MM.1S (cell line): ENCODE measurements at places on chromosomes 7 and 10.

- DNase-seq = peak; percentile 69
Observed at GRCh38 chr7:124152859-124153692, 120.2 kb upstream of the TMEM229A start.

DNA sequence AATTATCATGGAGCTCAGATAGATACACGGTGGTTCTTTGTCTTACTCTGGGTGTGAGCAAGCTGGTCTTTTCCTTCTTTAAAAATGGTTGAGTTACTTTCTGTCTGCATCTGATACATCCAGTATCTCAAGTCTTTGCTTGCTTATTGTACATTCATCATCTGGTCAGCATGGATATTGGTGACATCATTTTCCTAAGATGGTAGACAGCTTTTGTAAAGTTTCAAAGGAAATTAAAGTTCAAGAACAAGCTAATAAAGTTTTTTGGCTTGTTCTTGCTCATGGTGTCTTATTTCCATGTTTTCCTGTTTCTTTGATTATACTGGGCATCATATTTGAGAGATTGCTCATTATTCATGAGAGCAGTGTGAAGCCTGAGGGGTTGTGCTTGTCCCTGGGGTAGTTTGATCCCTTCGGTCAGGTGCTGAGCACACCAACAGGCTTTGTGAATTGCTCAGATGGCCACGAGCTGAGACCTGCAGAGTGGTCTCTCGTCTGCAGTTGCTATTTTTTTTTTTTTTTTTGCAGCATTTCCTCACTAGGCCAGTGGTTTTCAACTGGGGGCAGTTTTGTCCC is 38.5 kb downstream of the MGMT start:
- no peak for DNase-seq

GRCh38 chr10:8323428-8324054 is 269.1 kb downstream of the GATA3 start:
- DNase-seq = no peak

- DNase-seq = no peak
Observed at GRCh38 chr7:2471396-2471795, 4.8 kb downstream of the GRIFIN start.

GRCh38 chr10:69334302-69335062 is 56.2 kb downstream of the HK1 start:
- no peak for DNase-seq

DNA sequence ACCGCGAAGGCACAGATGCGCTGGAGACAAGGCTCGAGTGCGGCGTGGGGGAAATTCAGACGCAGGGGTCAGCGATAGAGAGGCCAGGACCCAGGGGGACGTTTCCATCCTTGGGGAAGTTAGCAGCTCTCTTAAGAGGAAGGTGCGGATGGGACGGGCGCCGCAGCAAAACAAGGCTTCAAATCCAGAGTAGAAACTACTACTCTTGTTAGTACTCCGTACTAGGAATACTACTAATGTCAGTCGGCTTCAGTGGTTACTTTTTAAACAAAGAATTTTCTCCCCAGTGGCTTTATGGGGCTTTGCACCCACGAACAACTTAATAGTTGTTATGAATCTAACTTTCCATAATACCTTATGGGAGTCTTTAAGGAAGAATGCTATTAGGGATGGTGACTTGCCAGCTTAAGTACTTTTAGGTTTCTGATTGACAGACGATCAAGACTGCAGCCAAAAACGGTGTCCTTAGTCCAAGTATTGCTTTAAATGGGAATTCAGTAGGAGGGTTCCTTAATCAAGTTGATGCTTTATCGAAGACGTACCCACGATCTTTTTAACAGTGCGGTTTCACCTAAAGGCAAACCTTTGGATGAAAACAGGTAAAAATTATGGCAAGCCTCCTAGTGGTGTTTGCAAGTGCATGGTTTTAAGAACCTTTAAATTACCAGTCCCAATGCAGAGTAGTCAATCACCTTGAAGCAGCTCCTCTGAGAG is 812 bp upstream of the IDE start:
- peak; percentile 46 for DNase-seq

- DNase-seq = no peak
Observed at GRCh38 chr7:97798046-97799019, 66.4 kb downstream of the TAC1 start.

- no peak for DNase-seq
Observed at GRCh38 chr10:97000487-97001182, 168.5 kb downstream of the LCOR start.

DNA sequence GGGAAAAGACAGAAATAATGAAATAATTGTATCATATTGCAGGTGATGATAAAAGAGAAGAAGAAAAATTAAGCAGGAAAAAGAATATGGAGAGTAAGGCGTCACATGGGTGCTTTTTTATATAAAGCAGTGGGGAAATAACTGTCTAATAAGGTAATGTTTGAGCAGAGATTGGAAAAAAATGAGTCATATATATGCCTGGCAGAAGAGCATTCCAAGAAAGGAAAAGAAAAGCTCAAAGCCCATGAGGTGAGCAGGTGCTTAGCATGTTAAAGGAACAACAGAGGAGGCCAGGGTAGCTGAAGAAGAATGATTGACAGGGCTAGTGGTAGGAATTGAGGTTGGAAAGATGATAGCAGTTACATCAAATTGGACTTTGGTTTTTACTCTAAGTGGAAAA is 739.5 kb downstream of the SORCS1 start:
- DNase-seq = no peak

GRCh38 chr7:39666562-39666961 is 43.2 kb downstream of the RALA start:
- no peak for DNase-seq

DNA sequence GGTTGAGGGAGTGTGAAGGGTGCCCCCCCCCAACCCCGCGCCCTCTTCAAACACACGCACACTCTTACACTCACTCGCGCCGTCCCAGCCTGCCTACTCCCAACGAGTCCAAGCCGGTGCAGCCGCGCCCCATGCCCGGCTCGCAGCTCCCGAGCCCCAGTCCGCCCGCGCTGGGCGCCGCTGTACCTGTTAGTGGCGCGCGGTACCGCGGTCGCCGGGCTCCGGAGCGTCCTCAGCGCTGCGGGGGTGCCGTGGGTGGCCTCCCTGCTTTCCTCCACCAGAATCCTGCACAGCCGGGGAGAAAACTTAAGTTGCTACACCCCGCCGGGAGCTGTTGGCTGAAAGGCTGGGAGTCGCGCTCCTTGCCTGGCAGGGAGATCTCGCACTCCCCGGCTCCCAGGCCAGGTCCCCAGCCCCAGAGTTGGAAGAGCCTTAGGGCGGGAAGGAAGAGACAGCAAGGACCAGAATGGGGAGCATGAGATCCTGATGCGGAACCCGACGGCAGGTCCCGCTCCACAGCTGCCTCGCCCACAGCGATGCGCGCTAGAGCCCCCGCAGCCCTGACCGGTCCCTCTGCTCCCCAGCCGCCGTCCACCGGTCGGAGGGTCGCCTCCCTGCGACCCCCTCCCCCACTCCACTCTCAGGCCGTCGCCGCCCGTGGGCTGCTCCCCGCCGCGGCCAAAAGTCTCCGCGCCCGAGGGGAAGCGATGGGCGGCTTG is 863 bp downstream of the ST8SIA6 start:
- DNase-seq = no peak

DNA sequence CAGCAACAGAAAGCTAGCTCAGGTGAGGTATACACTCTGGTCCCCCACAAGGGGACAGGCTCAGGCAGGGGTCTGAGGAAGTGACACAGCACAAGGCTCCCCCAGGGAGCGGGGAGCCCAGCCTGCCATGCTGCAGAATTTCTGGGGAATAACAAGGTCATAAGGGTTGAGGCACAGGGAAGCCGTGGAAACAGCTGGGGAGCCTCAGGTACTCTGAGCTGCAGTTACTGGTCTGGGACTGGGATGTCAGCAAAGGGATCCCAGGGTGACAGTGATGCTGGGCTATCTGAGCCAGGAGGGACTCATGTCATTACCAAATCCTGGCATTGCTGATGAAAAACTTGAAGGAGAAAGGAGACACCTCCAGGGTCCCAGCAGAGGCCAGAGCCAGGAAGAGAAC is 64.4 kb upstream of the NANOS1 start:
- DNase-seq = no peak

DNA sequence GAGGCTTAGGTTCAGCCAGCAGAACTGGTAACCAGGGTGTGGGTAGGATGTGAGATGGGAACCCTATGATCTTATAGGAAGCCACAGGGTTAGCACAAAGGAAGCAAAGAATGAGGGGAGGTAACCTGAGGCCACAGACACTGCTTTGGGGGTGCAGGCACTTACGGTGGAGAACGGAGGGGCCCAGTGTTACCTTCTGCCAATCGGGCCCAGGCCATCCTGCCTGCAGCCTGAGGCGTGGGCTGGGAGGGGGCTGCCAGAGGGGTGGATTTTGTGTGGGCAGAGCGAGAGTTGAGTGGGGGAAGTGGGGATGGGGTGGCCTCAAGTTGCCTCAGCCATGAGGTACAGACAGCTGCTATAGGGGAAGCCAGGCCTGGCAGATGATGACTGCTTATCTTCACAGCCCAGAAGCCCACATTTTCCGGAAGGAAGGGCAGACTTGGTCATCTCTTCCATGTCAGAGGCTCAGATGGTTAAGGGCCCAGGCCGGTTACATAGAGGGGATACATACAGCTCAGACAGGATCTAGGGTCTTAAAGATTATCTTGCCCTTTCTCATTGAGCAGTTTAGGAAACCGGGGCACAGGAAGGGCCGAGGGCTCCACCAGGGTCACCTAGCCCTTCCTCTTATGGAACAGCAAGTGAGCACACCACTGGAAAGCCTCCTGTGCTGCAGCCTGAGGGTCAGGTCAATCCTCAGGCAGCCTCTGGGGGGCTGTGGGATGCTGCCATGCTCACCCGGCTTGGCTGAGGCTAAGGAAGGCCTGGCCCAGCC is 24.4 kb upstream of the VSIR start:
- no peak for DNase-seq

DNA sequence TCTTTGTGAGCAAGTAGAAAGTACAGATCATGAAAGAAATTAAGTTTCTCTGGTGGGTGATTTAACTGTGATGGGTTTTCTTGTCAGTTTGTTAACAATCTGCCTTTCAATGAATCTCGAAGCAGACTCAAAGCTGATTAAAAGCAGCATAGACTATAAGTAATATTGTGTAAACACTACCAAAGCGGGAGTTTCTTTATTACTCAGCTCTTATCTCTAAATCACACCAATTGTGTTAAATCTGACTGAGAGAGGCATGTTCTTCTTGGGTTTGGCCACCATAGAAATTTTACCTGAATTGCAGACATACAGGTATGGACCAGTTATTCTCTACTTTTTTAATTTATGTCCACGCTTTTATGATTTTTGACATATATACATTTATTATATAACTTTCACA is 65.2 kb downstream of the DKK1 start:
- no peak for DNase-seq

DNA sequence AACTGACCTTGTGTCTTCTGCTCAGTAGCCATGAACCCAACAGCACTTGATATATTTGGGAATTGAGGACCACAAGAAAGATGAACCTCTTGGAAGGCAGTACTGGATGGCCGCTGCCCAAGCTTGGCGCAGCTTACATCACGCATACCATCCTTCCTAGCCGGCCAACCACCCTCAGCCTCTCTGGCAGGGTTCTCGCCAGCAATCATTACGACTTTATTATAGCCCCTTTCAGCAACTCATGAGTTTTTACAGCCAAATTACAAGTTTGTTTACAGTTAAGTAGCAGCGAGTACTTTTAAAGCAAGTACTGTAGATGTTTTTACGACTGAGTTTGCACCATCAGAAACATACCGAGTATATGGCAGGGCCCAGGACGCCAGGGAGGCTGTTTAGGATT is 769.1 kb downstream of the SUGCT start:
- DNase-seq = no peak

DNA sequence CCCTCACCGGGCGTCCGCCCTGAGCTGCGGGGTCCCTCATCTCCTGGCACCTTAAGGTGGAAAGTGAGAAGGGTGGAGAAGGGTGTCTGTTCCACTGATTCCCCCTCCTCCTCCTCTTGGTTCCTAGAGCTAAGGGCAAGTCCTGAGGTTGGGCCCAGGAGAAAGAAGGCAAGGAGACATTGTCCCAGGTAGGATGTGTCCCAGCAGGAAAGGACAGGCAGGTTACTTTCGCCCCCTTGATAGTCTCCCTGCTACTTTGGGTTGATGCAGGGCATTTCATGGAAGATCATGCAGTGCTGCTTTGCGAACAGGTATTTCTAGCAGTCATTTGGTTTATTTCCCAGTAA is 582 bp downstream of the STEAP2 start:
- no peak for DNase-seq

- no peak for DNase-seq
Observed at GRCh38 chr10:47055386-47056246, 144.4 kb downstream of the PTPN20 start.

DNA sequence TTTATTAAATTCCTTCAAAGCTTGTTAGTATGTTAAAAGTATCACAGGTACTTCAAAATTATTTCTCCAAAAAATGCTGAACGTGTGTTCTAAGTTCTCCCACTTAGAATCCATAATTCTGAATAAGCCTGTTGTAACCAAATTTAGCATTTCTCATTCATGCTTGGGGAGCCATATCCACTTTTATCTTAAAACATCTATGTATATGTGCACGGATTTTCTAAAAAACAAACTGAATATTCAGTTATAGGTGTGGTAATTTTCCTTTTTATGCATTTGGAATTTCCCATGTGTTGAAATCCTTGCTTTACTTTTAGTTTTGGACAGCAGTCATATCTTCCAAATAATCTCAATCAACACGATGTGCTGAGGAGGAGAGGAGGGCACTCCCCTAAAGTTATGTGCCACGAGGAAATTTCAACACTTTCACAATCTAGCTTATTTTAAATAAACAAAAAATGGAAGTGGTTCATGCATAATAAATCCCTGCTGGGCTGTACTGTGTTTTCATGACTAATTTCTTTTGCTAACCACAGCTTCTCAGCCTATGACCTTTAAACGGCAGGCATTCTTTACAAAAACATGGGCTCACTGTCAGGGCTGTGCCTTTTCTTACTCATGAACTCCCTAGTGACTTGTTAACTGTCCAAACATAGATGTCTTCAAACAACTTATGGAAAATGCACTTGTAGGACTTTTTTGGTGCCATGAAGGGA is 380.3 kb upstream of the SEMA3C start:
- no peak for DNase-seq

DNA sequence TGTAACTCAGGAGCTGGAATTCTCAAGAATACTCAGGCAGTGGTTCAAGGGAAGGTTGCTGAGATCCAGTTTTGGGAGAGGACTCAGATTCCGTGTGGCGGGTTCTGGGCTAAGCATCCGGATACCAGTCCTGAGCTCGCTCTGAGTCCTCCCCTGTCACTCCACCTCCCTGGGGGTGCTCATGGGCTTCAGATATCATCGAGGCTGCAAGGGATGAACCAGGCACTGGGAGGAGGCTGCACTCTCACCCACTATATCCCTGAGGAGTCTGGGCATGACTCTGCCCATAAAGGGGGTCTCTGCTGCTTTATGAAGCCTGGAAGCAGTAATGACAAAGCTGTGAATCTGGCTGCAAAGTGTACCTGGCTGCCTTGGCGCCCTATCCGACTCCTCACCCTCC is 188.5 kb downstream of the TNS3 start:
- DNase-seq = no peak
